ENCODE measurements at places on chromosomes 5 and 9.
A peak's percentile ranks its signal among the peaks of the same experiment; 100 is the strongest.

- DNase-seq: no peak
Measured at GRCh38 chr9:23542927-23543326, 283.1 kb downstream of the ELAVL2 start.

DNA sequence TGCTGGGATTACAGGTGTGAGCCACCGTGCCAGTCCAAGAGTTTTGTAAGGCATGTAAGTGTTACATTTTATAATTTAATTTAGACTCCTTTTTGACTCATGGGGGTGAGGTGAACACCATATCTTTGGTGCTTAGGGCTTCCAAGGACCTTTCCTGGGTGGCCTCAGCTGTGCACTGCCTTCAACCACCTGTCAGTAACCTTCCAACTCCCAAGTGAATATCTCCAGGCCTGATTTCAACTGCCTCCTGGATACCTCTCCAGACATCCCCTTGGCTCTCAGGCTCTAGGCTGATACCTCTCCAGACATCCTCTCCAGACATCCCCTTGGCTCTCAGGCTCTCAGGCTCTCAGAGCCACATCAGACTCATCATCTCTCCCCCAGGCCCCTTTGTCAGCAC is 30.9 kb upstream of the TTLL11 start:
- no peak for DNase-seq

GRCh38 chr5:157100140-157100679 is 8.6 kb downstream of the HAVCR2 start:
- peak; percentile 21 for DNase-seq

- peak; percentile 23 for DNase-seq
Measured at GRCh38 chr5:156475182-156476157, 148.5 kb downstream of the SGCD start.

DNA sequence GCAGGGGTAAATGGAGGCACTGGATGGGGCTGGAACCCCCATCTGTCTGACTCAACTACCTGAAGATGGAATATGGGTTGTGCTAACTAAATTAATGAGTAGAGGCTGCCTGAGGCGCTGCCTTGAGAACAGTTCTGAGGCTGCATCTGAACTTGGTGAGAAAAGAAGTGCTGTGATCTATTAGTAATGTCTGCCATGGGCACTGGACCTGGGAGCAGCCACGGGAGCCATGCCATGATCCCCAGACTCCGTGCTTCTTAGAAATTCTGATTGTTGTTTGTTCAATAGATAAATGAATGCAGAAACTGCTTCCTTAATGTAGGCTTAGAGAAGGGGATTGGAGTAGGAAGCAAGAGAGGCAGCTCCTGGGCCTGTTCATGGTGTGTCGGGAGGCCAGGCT is 80.2 kb downstream of the KCNIP1 start:
- no peak for DNase-seq

GRCh38 chr5:151244206-151244605 is 8.8 kb upstream of the GM2A start:
- no peak for DNase-seq

- DNase-seq: no peak
Measured at GRCh38 chr9:137881591-137882505, 4.3 kb downstream of the CACNA1B start.

- DNase-seq: no peak
Measured at GRCh38 chr5:54453046-54453445, 2.5 kb upstream of the HSPB3 start.

- DNase-seq: no peak
Measured at GRCh38 chr5:80653502-80653901, 950 bp upstream of the MSH3 start.

GRCh38 chr5:58088941-58089340 is 370.9 kb downstream of the PLK2 start:
- DNase-seq: no peak

GRCh38 chr9:27985714-27986113 is 412.4 kb upstream of the C9orf72 start:
- no peak for DNase-seq

- DNase-seq: peak; percentile 37
Measured at GRCh38 chr9:99253772-99254431, 31.8 kb downstream of the SEC61B start.

- no peak for DNase-seq
Measured at GRCh38 chr5:16152601-16153568, 26.7 kb downstream of the MARCHF11 start.

DNA sequence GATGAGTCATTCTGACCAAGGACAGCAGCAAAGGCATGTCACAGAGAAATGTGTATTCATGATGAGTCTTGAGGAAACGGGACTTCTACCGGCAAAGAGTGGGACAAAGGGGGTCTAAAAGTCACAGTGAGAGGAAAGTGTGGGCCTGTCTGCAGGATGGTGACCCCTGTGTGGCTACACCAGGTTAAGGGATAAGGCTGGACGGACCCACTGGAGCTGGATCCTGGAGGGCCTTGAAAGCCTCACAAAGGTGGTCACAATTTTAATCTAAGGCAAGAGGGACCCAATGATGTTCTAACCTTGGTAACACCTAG is 176.5 kb downstream of the CDK5RAP2 start:
- no peak for DNase-seq

GRCh38 chr5:140672455-140673186 is 755 bp downstream of the DND1 start:
- DNase-seq: peak; percentile 43

GRCh38 chr5:134142052-134142451 is 27.6 kb downstream of the TCF7 start:
- DNase-seq: no peak

DNA sequence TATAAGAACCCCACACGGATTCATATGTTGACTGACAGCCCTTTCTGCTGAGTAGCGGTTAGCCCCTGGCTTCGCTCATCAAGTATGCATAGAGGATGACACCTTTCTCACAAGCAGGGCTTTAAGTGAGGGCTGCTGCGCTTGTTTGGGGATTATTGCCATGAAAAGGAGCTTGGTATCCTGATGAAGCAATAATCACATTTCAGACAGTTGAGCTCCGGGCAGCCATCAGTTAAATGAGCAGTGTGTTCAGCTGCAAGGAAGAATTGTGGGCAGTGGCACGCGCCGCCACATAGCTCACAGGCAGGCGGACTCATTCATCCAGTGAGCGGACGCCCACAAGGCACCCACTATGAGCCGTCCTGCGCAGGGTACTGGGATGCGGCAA is 77.6 kb downstream of the NEK6 start:
- DNase-seq: no peak

DNA sequence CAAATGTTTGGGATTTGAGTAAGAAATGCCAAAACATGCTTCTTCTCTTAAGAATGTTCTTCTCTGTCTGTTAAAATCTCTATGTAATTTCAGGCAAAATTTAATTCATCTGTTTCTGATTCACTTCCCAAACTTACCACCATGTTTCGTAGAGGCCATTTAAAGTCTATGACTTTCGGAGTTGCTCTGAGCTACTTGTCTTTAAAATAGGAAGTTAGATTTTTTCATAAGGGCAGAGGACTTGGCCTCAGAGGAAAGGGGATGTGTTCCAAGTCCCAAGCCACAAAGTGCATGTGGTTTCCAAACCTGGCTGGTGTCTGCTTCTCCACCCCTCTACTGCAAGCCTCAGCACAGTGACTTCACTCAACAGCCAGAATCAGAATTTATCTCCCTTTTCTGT is 111.3 kb upstream of the ADRA1B start:
- no peak for DNase-seq

- DNase-seq: no peak
Measured at GRCh38 chr5:158039441-158039840, 180.5 kb upstream of the CLINT1 start.

DNA sequence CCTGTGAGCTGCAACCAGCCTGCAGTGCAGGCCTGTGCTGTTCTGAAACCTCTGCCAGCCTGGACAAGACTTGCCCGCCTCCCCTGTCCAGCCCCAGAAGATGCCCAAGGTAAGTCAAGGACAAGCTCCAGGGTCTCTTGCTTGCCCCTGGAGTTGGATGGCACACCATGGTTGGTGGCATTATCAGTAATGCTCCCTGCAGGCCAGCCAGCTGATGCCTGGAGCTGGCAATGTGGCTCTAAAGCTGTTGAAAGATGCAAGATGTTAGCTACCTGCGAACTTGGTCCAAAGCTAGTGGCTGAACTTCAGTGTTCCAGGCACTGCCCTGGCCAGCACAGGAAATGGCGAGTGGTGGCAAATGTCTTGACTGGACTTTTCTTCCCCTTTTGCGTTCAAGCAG is 14.0 kb upstream of the LTC4S start:
- no peak for DNase-seq

DNA sequence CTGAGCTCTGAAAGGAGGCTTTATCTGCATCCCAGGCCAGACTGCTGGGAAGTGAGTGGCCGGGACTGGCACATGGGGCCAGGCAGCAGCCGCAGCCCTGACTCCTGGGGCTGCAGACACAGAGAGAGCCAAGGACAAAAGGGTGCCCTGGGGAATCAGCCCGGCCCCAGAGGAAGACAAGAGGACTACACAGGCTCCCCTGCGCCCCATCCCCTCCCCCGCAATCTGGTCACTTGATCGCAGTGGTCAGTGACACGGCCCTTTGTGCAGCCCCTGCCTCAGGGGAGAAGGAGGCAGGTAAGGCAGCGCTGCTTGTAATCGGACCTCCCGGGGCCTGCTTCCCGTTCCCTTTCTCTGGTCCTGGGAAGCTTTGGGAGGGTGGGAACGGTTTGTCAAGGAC is 55.5 kb upstream of the FUBP3 start:
- DNase-seq: no peak

GRCh38 chr9:89718651-89719050 is 113.8 kb downstream of the GADD45G start:
- no peak for DNase-seq

DNA sequence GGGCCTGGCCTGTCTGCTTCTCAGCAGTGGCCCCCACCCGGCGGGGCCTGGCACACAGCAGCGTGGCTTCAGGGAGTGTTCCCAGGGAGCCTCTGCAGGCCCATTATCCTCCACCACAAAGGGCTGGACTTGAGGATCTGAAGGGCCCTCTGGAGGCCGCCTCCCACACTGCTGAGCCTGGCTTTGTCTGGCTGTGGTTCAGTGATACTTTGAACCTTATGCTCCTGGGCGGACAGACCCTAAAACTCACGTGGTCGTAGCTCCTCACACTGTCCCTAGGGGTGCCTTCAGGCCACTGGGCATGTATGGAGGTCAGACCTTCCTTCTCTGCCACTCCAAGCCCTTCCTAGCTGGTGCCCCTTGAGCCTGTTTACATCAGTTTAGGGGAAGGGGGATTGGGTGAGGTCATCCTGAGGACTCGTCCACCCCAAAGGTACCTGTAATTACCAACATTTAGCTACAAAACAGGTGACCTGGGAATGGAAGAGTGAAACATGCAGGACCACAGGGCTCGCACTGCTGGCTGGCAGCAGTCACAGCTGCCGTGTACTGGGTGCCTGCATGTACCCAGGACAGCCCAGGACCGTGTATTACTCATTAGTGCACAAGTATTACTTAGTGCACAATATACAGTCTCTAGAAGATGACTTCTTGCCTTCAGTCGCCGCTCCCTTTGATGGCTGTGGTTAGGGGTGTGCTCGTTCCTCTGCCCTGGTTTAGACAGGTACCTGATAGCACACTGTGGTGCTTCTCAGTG is 8.5 kb downstream of the GRHPR start:
- no peak for DNase-seq

DNA sequence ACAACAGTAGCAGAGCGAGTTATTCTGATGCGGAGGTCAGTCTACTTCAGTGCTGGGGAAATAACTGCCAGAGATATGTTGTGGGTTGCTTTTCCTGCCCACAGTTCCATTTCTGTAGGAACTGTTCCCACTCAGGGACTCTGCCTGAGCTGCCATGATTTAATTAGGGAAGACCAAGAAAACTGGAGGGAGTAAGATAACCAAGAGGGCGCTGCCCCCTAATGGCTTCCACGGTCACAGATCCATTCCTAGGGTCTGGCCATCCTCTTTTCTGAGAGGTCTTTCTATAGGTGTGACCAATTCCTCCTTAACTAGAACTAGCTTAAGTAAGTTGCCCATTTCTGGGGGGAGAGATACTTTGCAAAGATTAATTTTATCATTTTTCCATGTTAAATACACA is 125.9 kb downstream of the APBA1 start:
- peak; percentile 22 for DNase-seq

DNA sequence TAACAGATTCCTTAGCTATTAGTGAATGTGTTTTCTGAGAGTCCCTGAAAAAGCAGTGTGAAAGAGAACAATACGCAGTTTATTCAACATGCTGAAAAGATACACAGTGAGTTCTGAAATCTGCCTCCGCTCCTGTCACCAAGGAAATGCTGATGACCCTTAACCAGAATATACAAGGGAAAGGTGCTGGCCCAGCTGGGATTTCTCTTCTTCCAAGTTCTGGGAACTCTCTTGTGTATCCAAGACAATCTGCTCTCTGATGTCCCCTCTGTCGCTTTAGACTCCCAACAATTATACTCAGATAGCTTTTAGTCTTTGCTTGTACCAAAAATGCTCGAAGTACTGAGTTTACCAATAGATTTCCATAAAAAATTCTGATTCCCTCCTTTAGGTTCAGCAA is 214.9 kb downstream of the TMEM167A start:
- DNase-seq: no peak

- no peak for DNase-seq
Measured at GRCh38 chr9:72151104-72151503, 1.9 kb downstream of the GDA start.

DNA sequence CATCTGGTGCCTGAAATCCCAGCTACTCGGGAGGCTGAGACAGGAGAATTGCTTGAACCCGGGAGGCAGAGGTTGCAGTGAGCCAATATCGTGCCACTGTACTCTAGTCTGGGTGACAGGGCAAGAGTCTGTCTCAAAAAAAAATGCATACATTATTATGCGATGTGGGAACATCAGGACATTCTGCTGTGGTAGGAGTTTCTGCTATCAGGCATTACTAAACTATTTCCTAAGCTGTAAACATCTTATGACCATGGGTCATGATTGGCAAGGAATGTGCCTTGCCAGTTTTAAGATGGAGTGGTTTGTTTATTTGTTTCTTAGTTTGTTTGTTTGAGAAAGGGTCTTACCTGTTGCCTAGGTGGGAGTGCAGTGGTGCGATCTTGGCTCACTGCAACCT is 45.1 kb upstream of the FAM120A start:
- DNase-seq: no peak

DNA sequence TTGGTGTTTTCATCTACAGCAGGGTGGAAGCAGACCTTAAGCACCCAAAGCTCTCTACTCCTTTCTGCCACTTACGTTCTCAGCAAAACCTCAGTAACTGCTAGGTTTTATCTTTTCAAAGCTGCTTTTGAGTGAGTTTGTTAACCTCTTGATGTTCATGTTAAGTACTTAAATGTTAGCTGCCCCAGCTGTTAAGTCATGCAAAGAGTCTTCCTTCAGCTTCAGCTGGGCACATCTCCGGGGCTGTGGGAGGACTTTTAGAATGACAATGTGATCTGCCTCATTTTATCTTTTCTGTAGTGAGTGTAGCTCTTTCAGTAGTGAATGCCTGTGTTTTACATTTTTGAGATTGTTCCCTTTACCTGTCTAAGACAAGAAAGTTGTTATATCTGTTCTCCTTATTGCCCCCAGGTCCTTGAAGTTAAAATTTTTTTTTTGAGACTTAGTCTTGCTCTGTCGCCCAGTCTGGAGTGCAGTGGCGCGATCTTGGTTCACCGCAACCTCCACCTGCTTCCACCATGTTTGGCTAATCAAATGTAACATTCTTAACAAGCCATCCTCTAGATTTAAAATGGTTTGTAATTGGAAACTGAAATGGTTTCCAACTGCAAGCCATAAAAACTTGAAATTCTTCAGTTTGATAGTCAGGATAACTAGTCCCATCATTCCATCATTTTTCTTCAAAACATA is 19.6 kb downstream of the KDM4C start:
- DNase-seq: no peak

- peak; percentile 13 for DNase-seq
Measured at GRCh38 chr5:14669975-14670374, 5.5 kb downstream of the OTULIN start.

GRCh38 chr5:135211083-135211790 is 177.2 kb upstream of the PITX1 start:
- DNase-seq: no peak

All from EL (cell line).